ENCODE measurements at places on chromosomes 7 and 10.

DNA sequence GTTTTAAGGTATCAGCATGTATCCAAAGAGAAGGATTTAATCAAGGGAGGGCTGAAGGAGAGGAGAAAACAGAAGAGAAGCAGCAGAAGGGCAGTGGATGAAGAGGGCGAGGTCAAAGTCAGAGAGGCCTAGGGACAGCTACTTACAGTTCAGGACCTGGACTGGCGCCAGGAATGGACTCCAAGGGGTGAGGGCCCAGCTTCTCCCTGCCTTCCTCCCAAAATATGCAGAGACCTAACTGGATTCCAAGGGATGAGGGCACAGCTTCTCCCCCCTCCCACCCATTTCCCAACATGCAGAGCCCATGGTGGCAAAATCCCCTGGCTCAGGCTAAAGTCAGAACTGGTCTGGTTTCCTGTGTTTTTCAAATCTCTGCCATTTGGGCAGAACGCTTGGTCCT lies 3.4 kb upstream of the TCF7L2 start:
- DNase-seq: no peak

DNA sequence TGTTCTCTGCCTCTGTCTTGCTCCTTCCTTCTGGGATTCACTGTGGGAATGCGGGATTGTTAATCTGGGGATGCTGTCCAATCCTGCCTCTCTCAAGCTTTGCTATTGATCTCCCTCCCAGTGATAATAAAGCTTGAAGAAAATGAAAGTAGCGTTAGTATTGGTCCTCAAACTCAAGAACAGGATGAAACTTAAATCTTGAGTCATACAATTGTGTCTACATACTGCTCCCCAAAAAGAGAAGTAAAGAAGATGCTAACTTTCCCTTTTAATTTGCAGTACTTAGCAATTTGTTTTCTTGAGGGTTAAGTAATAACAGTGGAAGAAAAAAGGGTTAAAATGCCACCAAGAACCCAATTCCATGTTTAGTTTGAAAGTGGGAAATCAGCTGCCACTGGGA lies 13.6 kb downstream of the CFTR start:
- no peak for DNase-seq

- no peak for DNase-seq
These were observed 110.6 kb downstream of the PFKFB3 start for GRCh38 chr10:6313111-6313895.

- no peak for DNase-seq
These were observed 2.3 kb downstream of the GLI3 start for GRCh38 chr7:42234736-42235135.

GRCh38 chr7:39356172-39356925 lies 209.9 kb upstream of the YAE1 start:
- DNase-seq: no peak
